Activated T-cell treated with anti-CD3 and anti-CD28 coated beads, Interleukin-2, amount 50 U/mL, for 72 hours (primary cell): ENCODE measurements at places on chromosomes 2 and 18.

GRCh38 chr2:212145121-212145520 lies 393.5 kb downstream of the ERBB4 start:
- no peak overlapping the region for H3K4me3 ChIP-seq
- no peak overlapping the region for H3K27ac ChIP-seq
- H3K36me3 ChIP-seq: no peaks in the 10 kb centered on the region

GRCh38 chr2:12442476-12442847 lies 274.3 kb upstream of the TRIB2 start:
- no peak for DNase-seq
- peaks cover 14% of the 10 kb centered on the region for H3K4me1 ChIP-seq
- no peaks in the 10 kb centered on the region for H3K36me3 ChIP-seq
- peak overlapping the region; percentile 11 for H3K27ac ChIP-seq

- H3K27ac ChIP-seq: no peak overlapping the region
- no peaks in the 10 kb centered on the region for H3K27me3 ChIP-seq
- DNase-seq: no peak
- no peaks in the 10 kb centered on the region for H3K36me3 ChIP-seq
These were observed 395.2 kb downstream of the RAD51AP2 start for GRCh38 chr2:17122887-17123501.

- H3K27me3 ChIP-seq: no peaks in the 10 kb centered on the region
- no peak overlapping the region for H3K27ac ChIP-seq
These were observed 26.7 kb downstream of the CIB4 start for GRCh38 chr2:26614216-26615138.

GRCh38 chr2:237244178-237244577 lies 158.5 kb downstream of the COPS8 start:
- DNase-seq: no peak
- H3K27me3 ChIP-seq: peaks cover 25% of the 10 kb centered on the region
- H3K36me3 ChIP-seq: peaks cover 2% of the 10 kb centered on the region
- no peak overlapping the region for H3K4me3 ChIP-seq

DNA sequence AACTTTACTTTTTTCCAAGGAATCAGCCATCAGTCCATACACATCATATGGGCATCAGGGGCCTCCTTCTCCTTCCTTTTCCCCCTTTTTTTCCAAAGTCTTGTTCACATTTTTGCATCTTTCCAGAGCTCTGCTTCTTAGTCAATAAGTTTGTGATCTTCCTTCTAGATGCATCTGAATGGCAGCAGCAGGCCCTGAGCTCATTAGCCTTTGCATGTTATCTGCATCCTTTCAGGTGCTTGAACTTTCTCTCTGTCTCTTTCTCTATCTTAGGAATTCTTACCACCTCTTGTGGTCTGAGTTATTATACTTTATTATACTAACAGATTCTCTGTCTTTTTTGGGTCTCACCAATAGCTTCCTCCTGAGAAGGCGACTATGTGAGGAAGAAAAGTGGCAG lies 312.4 kb upstream of the FANCL start:
- no peaks in the 10 kb centered on the region for H3K4me1 ChIP-seq
- H3K27me3 ChIP-seq: peaks cover 6% of the 10 kb centered on the region
- no peak for DNase-seq
- no peak overlapping the region for H3K27ac ChIP-seq

DNA sequence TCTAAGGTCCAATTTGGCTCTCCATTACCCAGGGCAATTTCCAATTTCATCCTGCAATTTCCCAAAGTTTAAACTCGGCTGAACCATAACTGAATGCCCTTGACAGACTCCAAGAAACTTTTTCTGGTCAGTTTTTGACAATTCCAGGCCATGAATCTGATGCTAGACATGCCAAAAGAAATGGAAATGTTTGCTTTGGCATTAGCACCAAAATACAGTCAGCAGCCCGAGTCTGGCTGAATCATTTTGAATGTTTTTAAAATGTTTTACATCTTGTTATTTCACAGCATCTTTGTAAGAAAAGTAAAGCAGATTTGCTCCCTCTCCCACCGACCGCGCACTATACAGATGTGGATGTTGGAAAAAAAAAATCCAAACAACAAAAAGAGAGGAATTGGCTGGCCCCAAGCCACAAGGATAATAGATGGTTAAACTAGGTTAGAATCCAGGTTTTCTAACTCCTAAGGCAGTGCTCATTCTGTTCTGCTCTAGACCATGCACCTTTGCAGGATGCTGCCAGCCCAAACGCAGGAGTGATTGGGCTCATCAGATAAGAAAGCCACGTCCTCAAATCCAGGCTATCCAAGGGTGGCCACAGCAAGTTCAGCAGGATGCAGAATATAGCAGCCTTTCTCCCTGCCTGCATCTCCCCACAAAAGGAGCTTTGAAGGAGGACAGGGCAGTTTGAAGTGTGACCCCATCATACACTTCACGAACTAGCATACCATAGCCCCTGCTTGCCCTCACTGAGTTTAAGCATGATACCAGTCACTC lies 167.5 kb downstream of the ALK start:
- H3K36me3 ChIP-seq: no peaks in the 10 kb centered on the region
- H3K27me3 ChIP-seq: peaks cover 8% of the 10 kb centered on the region
- H3K4me3 ChIP-seq: no peak overlapping the region
- DNase-seq: no peak
- H3K4me1 ChIP-seq: no peaks in the 10 kb centered on the region

- H3K27me3 ChIP-seq: no peaks in the 10 kb centered on the region
- no peaks in the 10 kb centered on the region for H3K36me3 ChIP-seq
- no peaks in the 10 kb centered on the region for H3K4me1 ChIP-seq
- H3K27ac ChIP-seq: no peak overlapping the region
These were observed 91.9 kb downstream of the PPP1R1C start for GRCh38 chr2:182077448-182078142.
